Stimulated activated CD8-positive, alpha-beta memory T cell treated with anti-CD3 and anti-CD28 coated beads, Interleukin-7, amount 100 ng/mL, for 4 hours (primary cell): ENCODE measurements at places on chromosomes 7 and 10.

DNA sequence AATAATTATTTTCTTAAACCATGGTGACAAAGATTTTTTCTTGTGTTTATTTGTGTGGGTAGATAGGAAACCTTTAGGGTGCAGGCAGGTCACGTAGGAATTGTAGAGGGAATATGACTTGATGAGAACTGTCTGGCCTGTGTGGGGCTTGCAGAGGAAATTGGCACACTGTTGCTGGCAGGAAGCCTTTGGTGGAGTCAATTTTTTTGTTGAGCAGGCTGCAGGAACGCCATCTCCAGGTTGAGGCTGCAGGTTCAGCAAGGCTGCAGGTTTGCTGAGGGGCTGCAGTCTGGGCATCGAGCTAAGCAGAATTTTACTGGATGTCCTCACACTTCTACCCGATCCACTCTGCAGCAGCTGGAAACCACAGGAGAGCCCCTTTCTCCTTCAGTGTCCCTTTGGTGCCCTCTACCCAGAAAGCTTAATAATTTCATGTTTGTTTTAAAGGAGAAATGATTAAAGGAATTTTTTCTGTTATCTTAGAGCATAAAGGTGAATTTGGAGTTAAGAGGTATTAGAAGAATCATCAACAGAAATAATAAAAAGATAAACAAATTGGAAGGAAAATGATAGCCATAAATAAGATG is 37.0 kb downstream of the TBC1D12 start:
- no peak for DNase-seq

GRCh38 chr10:11783558-11783865 is 39.6 kb upstream of the PROSER2 start:
- no peak for DNase-seq

DNA sequence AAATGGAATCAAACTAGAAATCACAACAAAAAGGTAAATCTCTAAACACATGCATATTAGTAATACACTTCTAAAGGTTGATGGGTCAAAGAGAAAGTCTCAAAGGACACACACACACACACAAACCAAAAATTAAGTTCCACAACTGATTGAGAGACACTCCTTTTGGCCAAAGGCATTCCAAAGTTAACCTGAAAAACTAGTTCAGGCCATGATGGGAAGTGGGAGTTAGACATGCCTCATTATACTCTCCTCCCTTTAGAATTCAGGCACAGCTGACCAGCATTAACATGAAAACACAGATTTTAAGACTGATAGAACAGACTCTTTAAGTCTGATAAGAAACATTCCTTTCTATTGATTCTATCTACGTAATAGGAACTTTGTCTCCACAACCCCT is 332.4 kb upstream of the IGFBP3 start:
- DNase-seq = no peak

DNA sequence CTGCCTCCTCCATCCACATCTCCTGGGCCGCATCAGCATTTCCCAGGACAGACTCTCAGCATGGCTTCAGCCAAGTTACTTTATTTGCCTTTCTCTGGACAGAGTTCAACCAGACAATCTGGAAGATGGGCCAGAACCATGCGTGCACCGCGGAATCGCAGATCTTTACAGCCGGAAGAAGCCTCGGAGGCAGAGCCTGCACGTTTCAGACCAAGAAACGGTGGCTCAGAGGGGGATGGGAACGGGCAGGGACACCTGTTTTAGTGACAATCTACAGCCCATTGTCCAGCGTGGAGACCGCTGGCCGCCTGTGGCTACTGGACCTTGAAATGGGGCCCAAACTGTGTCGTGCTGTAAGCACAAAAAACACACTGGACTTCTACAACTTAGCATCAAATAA is 3.5 kb downstream of the VIPR2 start:
- no peak for DNase-seq

GRCh38 chr7:24948739-24949138 is 31.2 kb downstream of the OSBPL3 start:
- no peak for DNase-seq

DNA sequence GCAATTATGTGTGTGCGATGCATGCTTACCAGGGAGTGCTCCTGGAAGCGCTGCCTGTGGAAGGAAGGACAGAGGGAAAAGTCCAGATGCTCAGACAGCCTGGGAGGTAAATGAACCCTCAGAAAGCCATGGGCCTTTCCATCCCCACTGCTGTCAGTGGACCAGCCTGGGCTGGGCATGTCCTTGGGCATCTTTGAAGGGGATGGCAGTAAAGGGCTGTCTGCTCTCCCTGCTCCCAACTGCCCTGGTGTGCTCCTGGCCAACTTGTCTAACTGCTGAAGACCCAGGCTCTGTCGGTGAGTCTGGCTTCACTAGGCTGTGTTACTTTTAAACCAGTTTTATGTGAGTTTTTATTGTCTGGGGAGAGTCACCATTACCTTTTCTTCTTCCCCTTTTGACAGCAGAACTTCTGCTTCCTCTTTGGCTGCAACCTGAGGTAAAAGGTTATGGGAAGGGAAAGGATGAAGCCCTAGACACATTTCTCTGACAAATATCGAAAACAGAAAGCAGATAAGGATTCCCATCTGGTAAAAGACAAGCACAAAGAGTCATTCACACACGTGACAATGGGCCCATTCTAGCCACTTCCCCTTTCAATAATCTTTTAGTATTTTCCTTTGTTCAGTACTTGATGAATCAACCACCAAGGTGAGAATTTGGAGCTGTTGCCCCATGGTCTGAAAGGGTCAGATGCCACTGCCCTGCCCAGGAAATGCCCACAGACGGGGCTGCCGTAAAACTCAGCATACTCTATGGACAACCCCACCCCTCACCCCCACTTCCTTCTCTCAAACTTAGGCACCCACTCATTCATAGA is 27.6 kb upstream of the PIK3AP1 start:
- no peak for DNase-seq

- DNase-seq = no peak
These were observed 15.1 kb downstream of the TRUB1 start for GRCh38 chr10:114953047-114953446.

DNA sequence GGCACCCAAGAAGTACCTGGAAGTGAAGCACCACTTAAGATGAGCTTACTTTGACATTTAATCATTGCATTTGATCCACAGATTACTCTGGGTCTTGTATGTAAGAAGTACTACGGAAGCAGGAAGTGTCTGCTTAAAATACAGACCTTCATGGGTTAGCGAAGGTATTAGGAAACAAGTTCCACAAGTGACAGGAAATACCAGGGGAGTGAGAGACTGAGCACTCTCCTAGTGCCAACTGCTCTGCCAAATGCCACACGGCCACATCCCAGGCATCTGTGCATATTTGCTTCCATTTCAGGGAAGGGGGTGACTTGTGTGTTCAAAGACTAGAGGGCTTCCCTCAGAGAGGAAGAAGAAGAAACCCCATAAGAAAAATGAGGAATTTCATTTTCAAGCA is 57.2 kb upstream of the ANK3 start:
- no peak for DNase-seq

DNA sequence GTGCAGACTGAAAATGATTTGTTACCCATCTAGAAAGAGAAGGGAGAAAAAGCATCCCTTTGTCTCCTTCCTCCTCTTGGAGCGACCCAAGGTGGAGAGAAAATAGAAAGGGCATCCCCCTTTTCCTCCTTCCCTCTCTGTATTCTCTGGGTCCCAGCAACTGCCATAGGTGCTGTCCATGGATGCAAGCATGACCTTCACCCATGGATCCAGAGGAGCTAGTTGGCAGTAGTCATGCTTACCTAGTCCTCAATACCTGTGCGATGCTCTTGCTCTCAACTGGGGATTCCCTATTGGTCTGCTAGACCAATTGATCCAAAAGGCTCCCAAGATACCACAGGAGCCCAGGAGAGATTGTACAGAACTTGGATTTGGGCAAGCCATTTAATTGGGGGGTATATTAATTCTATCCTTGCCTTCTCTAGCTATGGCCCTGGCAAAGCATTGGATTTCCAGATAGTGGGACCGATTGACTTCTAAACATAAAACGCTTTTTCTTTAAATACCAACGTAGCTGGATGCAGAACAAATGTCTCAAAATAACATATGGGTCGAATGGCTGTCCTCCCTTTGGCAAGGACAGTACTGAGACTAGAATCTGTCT is 547.8 kb upstream of the IGFBP3 start:
- no peak for DNase-seq

DNA sequence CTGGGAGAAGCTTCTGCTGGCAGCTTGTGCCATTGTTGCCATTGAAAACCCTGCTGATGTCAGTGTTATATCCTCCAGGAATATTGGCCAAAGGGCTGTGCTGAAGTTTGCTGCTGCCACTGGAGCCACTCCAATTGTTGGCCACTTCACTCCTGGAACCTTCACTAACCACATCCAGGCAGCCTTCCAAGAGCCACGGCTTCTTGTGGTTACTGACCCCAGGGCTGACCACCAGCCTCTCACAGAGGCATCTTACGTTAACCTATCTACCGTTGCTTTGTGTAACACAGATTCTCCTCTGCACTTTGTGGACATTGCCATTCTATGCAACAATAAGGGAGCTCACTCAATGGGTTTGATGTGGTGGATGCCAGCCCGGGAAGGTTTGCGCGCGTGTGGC is 220.7 kb downstream of the ADK start:
- no peak for DNase-seq

DNA sequence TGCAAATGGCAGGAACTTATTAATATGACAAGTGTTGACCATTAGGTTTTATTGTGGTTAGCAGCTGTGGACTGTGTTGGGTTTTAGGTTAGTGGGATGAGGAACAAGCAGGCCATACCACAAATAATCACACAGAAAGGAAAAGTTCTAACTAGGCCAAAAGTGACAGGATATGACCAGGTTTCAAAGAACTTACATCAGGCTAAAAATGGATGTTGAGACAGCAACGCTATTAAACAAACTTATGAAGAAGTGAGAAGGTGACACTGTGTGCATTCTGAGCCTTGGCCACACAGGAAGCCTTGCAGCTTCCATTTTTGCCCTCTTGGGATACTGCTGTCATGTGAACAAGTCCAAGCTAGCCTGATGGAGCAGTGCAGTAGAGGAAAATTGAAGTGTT is 568.8 kb downstream of the HTR7 start:
- DNase-seq = no peak

DNA sequence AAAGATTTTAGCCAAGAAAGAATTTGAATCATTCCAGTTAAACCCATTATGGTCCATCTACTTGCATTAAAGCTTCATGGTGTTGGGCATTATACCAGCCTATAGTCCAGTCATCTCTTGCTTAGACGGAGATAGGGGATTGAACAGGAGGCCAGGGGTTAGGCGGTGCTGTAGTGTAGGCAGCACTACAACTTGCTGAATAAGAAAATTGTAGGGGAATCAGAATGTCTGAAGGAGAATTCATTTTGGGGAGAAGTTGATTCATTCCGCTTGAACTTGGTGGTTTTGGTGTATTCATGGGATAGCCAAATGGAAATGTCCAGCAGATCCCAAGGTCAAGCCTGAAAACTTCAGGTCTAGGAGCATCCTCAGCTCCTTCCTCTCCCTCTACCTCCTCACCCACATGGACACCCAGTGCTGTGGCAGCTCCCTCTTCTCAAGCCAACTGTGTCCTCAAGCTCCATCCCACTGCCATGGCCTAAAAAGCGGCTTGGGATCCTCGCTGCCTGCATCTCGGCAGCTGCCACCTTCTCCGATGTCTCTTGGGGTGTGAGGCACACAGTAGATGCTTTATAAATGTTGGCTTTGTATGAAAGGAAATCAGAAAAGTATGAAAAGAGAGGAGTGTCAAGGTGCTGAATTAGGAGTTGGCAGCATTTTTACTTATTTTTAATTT is 63.6 kb upstream of the MNX1 start:
- no peak for DNase-seq

- DNase-seq = no peak
These were observed 22.4 kb downstream of the RHOBTB1 start for GRCh38 chr10:60921633-60922032.

DNA sequence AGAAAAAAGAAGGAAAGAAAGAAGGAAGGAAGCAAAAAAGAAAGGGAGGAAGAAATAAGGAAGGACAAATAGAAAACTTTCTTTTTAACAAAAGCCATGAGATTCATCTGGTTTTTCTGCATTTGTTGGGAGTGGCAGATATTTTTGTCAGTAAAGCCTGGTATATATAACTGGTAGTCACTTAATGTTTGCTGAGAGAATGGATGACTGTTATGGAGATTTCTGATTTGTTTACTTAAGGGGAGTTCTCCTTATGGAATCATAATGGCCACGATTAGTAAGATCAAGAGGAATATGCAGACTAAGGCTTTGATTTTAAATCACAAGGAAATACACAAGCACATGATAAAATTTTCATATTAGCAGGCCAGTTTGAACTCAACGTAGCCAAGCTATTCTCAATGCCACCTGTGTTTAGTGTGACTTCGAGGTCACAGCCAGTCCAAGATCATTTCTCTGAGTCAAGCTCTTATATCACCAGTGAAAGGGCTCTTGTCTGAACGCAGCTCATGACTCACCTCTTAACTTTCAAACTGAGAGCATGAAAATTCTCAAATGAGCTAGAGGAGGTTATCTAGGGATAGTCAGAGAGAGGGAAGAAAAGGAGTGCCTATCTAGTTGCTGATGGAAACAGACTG is 445.1 kb upstream of the ZMIZ1 start:
- DNase-seq = no peak

DNA sequence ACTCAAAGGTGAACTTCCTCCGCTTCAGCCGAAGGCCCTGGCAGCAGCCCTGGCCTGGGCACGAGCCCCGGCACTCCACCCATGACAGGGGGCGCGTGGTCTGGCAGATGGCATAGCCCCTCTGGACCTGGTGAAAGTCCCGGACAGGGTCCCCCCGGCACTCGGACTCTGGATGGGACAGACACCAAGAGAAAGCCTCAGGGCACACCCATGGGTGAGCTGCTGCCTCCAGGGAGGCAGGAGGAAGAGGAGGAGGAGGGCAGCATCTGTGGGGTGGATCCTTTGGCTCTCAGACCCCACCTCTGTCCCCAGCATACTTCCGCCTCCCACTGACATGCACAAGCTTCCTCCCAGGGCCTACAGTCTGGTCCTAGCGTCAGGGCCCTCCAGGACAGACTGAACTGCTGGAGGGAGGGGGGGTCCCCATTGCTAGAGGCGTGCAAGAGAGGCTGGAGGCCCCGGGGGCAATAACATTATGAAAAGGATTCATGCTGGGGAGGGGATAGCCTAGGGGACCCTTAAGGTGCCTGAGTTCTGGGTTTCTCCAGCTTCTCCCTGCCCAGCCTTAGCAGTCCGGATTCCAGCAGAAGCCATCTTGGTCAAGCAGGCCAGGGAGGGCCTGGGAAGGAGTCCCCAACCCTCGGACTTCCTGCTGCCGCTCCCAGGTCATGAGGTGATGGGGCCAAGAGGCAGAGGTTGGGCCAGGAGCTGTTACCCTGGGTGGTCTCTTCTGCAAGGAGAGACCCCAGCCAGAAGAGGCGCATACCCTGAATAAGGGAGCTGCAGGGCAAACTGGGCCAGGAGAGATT is 169.3 kb downstream of the LCOR start:
- no peak for DNase-seq

GRCh38 chr10:34697351-34698247 is 117.5 kb downstream of the PARD3 start:
- no peak for DNase-seq

- no peak for DNase-seq
These were observed 13.2 kb downstream of the LDB1 start for GRCh38 chr10:102106998-102107397.

- no peak for DNase-seq
These were observed 228.3 kb downstream of the ADARB2 start for GRCh38 chr10:1509011-1509530.
